ENCODE measurements at places on chromosomes 4 and X. TPM values are rescaled to one million over a fixed set of nuclear protein-coding genes. Genes with fewer than 3 reads are reported as not detected.
A peak's percentile ranks its signal among the peaks of the same experiment; 100 is the strongest.

The JCHAIN gene
- polyA plus RNA-seq: 49.4 TPM

DNA sequence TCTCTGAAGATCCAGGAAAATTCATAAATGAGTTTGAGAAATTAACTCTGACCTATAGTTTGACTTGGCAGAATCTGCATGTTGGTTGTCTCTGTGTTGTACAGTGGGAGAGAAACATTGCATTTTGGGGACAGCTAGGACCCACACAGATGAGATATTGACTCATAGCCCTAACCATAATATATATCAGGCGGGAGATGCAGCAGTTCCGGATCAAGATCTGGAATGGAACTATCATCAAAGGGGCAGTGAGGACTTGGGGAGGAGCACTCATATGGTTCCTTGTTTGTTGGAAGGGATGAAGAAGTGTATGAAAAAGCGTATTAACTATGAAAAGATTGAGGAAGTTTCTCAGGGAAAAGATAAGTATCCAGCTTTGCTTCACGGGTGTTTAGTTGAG is 14.0 kb downstream of the CXCL2 start:
- no peak for DNase-seq

GRCh38 chrX:130413415-130413814 is 11.6 kb downstream of the RBMX2 start:
- DNase-seq: no peak

The NDP gene
- 0.15 TPM for polyA plus RNA-seq

DNA sequence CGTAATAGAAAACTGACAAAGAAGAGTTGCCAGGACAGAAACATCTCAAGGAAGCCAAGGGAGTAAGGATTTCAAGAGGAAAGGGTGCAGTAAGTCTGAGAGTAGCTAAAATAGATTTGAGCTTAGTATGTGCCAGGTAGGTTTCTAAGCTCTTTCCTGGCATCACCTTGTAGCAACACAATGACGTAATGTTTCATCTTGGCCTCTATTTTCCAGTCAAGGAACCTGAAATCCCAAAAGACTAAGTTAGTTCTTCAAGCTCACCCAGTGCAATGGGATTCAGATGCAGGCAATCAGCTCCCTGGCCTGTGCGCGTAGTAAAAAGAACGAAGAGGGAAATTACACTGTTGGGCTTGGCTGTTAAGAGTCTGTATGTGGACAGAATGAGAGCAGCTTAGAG is 586.5 kb upstream of the TENM3 start:
- no peak for DNase-seq

The ARSD gene
- polyA plus RNA-seq: 20.5 TPM

- DNase-seq: no peak
These were observed 246.3 kb upstream of the ANKRD50 start for GRCh38 chr4:124958847-124959246.

DNA sequence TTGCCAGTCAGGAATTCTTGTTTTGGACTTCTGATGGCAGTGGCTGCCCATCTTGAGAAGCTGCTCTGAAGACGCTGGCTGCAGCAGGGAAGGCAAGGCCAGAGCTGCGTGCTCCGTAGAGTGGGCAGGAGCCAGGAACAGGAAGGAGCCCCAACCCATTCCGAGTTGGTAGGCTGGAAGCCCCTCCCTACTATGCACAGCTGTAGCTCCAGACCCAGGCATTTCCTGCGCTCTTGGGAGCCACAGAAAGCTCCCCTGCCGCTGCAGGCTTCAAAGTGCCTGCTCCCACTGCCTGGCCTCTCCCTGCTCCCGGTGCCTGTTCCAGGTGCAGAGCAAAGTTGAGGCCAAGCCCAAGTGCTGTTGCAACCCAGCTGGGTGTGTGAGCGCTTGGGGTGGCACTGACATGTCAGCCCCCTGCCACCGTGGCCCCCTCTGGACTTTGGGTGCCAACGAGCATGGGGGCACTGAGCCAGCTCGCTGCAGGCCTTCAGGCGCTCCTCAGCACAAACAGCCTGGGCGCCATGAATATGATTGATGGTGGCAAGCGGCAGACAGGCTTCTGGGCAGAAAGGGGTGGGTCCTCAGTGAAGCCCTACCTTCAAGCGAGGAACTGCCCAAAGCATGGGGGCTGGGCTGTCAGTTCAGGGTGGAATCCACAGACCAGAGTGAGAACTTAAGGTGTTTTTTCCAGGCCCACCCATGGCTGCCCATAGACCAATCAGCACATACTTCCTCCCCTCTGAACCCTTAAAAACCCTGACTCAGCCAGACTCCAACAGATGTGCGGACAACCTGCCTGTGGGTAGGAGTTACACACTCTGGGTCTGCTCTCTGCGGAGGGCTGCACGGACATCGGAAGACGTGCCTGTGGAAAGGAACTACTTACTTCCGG is 677.2 kb upstream of the INTU start:
- no peak for DNase-seq

DNA sequence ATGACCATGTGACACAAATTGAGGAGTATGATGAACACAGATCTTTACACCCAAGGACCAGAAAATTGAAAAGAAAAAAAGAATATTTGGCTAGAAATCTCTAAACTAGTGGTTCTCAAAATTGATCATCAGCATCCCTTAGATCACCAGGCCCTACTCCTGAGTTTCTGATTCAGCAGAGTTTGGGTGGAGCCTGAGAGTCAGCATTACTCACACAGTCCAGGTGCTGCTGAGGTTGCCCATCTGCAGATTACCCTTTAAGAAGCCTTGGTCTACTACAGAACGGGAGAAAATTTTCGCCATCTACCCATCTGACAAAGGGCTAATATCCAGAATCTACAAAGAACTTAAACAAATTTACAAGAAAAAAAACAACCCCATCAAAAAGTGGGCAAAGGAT is 182.8 kb downstream of the MOSPD2 start:
- no peak for DNase-seq

DNA sequence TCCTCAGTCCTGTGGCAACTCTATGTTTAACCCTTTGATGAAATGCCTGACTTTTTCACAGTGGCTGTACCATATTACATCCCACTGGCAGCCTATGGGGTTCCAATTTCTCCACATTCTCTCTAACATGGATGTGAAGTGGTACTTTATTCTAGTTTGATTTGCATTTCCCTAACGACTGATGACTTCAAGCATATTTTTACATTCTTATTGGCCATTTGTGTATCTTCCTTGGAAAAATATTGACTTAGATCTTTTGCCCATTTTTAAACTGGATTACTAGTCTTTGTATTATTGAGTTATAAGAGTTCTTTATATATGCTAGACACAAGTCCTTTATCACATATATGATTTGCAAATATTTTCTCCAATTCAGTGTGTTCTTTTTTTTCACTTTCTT is 2.1 kb upstream of the RAB39B start:
- DNase-seq: no peak

DNA sequence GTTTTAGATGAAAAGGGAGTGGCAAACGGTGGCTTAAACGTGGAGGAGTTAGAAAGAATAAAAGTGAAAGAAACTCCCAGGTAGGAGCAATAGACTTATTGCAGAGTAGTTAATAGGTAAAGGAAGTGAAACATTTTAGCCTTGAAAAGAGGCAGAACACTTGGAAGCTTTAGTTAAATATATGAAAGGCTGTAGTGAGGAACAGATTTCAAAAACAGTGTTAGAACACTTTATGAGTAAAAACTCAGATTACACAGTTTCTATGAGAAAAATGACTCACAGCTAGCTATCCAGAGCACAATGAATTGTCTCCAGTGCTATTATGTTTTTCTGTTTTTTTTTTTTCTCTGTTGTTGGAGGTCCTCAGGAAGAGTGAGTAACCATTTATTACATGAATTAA is 45.8 kb downstream of the TACR3 start:
- no peak for DNase-seq

GRCh38 chrX:39388730-39389129 is 587.5 kb downstream of the MID1IP1 start:
- no peak for DNase-seq

DNA sequence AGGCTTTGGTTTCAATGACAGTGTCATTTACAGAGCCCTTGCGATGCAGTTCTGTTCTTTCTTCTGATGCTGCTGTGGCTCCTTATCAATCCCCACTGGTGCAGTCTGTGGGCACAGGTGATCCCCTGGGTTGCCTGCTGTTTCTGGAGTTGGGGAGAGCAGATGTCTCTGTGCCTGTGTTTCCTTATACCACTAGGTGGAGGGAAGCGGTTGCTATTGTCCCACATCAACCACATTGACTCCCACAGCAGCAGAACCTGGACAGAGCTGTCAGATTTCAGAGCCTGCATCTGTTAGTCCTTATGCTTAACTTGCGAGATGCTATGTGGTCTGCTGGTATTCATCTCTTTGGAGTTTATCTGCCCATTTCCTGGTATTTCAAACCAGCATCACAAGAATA is 57.7 kb downstream of the NEIL3 start:
- no peak for DNase-seq

The FRAS1 gene
- polyA plus RNA-seq: under 0.01 TPM

DNA sequence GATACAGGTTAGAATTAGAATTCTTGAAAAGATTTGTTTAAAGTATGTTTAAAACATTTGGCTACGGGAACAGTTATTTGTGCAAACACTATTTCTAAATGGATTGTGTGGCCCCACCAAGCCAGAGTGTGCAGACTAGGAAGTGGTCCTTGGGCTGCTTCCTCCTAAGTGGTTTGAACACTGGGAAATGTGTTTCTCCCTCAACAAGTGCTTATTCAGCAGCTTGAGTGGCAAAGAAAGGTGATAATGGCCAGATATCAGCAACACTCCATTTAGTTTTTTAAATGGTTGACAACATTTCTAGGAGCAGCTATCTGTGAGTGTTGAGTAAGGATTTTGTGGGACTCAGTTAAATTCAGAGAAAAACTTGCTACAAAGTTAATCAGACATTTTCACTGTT is 141.4 kb upstream of the LNX1 start:
- no peak for DNase-seq

The TMSB15C gene
- polyA plus RNA-seq: 0.76 TPM

The ADAM29 gene
- not detected for polyA plus RNA-seq

DNA sequence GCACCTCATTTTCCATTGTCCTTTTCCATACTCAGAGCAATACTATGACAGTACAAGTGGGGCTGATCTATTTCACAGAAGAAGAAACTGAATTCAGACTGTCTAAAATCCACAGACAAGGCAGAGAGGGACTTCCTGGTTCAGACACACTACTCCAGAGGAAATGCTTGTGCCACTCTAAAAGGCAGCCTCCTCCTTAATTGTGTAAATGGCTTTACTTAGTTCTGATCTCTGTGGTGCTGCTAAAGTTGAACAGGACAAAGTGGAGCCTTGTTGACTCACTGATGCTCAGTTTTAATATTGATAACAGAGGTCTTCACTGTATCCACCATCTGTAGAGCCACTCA is 122.4 kb downstream of the KIT start:
- DNase-seq: no peak

- DNase-seq: no peak
These were observed 61.3 kb downstream of the SEPTIN11 start for GRCh38 chr4:77010841-77011354.

DNA sequence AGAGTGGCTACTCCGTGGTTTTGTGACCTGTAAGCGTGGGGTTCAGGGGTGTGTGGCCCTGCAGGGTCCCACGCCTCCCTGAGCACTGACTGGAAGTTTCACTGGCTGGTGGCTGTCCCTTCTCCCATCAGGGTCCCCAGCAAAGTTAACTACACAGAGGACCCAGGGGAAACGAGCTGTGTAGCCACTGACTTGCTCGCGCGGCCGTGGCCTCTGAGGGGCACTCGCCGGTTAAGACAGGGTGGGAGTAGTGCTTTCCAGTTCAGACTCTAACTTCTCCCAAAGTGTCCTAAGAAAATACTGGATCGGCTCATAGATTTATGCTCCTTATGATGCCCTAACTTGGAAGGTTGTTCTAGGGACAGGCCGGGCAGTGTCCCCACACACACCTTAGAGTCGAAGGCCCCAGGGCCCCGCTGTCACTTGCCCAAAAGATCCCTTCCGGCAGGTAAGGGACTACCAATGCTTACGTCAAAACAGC is 28.2 kb downstream of the NELFA start:
- DNase-seq: no peak

DNA sequence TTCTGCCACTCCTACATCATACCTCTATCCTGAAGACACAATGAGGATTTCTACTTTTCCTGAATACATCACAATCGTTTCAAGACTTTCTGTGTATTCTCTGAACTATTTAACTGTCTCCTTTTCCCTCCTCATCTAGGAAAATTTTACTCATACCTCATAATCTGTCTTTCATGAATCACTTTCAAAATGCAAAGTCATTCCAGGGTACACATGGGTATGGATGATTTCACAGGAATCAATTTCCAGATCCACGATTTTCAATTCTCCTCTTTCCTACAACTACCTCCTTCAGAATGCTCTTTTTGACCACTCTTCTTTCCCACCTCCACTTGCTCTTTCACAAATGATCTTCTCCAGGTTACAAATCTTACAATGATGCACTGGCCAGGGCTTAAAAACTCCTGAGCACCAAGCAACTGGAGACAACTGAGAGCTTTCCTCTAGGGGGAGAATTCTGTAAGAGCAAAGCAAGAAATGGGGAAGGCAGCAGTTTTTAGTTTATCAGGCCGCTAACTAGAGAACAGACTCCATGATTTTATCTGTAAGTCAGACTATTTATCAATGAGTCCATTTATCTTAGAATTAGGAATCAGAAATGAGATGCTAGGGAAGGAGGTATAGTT is 116.4 kb downstream of the PPP3CA start:
- no peak for DNase-seq

The TLR2 gene
- 3.3 TPM for polyA plus RNA-seq

GRCh38 chr4:14410516-14410915 is 591.8 kb upstream of the CPEB2 start:
- DNase-seq: no peak

- peak; percentile 78 for DNase-seq
These were observed 626 bp downstream of the JADE3 start for GRCh38 chrX:46912603-46913491.

The NLGN3 gene
- polyA plus RNA-seq: 0.50 TPM

DNA sequence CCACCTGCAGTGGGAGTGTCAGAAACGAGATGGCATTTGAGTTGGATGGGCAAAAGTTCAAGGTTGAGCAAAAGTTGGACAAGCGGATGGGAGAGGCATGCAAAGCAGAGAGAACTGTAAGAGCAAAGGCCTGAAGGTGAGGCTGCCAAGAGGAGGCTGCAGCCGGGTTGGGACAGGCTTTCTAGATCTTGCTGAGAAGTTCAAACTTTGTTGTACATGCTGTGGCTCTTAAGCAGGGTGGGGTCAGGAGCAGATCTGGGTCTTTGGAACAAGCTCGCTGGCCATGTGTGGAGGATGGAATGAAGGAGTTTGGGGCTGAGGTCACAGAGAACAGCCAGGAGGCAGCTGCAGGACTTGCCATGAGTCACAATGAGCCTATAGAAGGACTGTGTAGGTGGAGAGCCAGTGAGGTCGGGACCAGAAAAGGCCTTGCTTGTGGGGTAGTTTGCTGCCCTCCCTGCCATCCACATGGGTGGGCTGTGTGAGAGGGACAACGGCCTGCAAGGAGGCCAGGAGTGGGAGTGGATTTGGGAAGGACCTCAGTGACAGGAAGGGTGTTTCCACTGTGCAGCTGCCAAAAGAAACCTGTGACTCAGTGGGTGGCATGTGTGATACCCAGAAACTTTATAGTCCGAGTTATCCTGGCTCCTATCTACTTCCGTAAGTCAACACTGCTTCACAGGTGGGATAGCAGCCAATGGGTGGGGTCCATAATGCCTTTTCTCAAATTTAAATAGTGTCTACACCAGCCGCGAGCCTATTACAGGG is 210.4 kb downstream of the MID1IP1 start:
- peak; percentile 57 for DNase-seq

All from stomach (tissue), 19 donors.